ENCODE measurements at places on chromosomes 2 and 18. TPM values are rescaled to one million over a fixed set of nuclear protein-coding genes. Genes with fewer than 3 reads are reported as not detected.

GRCh38 chr2:61055557-61055956, 10.1 kb upstream of the SANBR start:
- DNase-seq = no peak

GRCh38 chr2:167240671-167241070, 352.4 kb downstream of the XIRP2 start:
- DNase-seq = no peak

GRCh38 chr2:145070703-145071102, 550.8 kb upstream of the ZEB2 start:
- DNase-seq = no peak

DNA sequence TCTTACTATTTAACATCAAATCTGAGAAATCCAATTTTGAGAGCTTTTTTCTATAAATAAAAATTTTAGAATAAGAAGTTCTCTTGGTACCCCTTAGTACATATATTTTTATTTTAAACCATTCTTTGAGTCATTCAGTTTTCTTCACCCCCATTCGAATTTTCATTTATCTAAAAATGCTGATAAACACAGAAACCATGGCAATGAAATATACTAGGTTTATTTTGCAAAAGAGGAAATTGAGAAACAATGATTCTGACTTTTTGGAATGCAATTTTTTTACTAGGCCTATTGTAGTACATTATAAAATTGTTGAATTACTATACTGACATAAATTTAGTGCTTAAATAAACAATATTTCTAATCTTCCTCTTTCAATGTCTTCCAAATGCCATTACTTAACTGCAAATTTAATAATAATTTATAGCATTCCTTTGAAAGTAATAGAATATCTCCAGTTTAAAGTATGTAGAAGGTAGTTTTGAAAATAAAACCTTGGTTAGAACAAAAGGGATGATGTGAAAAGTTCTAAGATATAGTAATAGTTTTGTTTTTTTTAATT, 46.3 kb downstream of the TANK start:
- DNase-seq = no peak

- DNase-seq = no peak
These were observed 339.0 kb upstream of the ETAA1 start for GRCh38 chr2:67057901-67058703.

DNA sequence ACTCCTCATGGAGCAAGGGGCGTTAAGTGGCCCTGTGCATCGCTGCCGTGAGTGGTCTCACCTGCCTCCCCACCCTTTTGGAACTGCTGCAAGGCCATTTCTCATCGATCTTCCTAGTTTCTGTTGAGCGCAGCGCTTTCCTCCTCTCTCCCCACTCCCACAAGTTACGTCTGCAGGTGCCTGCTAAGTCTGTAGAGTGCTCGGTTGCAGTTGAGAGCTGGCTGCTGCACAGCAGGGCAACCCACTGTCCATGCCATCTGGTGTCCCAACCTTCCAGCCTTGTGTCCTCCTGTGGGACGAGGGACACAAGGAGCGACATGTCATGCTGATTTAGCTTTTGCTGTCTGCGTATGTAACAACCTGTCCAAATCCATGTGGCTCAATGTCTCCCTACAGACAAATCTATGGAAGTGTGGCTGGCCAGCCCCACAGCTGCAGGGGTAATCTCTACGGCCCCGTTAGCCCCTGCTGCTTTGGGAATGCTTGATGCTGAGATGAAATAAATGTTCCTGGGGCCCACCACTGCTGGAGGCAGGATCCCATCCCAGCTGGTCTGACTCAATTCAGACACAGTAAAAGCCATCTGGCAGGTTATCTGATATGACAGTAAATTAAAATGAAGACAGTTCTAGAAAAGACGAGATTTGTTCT, 68.1 kb upstream of the TCF7L1 start:
- no peak for DNase-seq

DNA sequence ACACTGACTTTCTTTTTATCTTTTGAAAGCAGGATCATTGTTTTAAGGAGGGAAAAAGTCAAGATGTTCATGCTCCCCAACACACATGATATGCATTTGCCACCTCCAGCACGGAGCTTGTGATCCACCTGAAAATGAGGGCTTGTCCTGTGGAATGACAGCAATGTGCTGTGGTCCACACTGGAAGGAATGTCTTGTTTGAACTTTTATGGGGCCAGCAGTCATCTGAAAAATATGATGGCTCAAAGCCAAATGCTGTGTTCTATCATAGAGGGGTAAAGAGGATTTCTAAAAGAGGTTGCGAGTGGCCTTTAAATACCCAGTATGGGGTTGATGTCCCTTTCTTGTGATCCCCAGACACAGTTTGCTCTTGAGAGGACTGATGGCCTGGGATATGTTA, 226.5 kb upstream of the SPRED2 start:
- DNase-seq = no peak

- no peak for DNase-seq
These were observed 177.6 kb upstream of the SESTD1 start for GRCh38 chr2:179442206-179442605.

DNA sequence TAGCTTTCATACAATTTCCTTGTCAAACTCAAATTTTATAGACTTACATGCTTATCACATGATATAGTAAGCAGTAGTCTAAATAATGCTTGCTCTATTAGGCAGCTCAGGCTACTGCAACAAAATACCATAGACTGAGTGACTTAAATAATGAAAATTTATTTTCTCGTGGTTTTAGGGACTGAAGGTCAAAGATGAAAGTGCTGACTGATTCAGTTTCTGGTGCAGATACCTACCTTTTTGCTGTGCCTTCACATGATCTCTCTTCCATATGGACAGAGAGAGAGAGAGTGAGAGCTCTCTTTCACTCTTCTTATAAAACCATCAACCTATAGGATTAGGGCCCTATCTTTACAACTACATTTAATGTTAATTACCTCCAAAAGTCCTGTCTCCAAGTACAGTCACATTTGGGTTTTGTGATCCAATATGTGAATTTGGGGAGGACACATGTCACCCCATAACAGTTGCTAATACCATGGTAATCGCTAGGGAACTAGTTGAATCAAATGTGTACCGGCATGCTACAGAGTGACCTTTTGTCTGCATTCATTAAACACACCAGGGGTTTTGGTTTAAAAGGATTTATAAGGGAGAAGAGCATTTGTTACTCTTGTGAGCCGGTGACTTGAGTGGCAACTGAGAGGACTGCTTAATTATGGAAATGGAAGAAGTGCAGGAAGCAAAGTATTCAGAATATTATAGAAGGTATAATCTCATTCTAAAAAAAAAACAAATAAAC, 723.4 kb upstream of the LRRTM4 start:
- DNase-seq = no peak

DNA sequence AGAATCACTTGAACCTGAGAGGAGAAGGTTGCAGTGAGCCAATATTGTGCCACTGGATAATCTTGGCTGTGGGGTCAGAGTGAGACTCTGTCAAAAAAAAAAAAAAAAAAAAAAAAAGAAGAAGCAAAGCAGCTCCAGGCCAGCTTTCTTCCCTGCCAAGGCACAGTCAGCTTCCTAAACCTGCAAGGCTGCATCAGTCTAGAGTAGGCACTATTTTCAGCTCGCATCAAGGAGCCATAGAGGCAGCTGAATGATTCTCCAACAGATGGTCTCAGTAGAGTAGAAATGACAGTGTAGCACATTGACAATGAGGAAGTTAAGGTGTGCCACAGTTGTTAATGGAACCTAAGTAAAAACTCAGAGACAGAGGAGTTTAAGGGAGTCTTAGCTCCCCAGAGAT, 35.6 kb downstream of the BMP10 start:
- no peak for DNase-seq

- no peak for DNase-seq
These were observed 2.1 kb upstream of the MOCOS start for GRCh38 chr18:36185157-36185556.

DNA sequence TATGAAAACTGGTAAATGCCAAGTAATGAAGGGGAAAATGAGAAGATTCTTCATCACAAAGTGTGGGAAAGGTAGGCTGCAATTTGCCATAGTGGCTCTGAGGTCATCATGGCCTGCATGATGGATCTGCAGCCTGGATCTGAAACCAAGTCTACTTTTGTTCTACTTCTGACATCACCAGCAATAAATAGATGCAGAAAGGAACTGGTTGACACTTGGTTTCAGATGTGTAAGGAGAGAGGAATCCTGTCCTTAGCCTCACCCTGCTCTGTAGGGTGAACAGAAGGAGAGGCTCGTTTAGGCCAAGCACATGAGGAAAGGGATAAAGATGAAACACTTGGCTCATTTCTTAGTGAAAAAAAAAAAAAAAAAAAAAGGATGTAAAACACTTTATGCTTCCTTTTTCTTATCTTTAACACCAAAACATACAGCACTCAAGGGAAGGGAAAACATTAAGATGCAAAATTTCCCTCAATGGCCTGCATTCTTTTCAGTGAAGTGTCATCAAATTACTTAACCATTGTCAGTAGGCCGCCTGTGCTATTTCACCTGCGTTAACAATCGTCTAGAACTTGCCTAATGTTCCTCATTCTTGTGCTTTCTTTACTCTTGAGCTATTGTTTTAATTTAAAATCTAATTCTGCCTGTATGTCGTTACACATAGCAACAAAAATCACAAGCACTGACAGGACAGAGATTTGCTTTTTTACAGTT, 3.9 kb downstream of the NEB start:
- no peak for DNase-seq

- no peak for DNase-seq
These were observed 1074.8 kb upstream of the CDH2 start for GRCh38 chr18:29251681-29252080.

- DNase-seq = no peak
These were observed 100.4 kb upstream of the CD226 start for GRCh38 chr18:70047931-70048603.

- DNase-seq = no peak
These were observed 1973.4 kb downstream of the SUCLG1 start for GRCh38 chr2:82485701-82486100.

DNA sequence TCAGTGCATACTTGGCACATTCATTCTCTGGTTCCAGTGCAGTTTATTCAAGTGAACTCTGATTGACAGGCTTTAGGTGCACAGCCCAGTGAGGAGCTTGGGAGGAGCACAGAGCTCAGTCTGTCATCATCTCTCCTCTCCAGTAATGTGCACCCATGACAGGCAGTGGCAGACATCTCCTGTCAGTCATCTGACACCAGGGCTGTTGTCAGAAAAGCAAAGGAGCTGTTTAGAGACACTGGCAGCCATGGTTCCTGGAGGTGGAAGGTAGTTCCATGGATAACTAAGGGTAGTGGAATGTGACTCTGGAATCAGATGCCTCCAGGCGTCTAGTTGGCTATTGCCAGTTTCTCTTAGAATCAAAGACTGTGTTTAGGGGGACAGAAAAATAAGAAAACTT, 308.8 kb downstream of the DCDC2C start:
- no peak for DNase-seq

- no peak for DNase-seq
These were observed 19.1 kb upstream of the ACMSD start for GRCh38 chr2:134819334-134819733.

- DNase-seq = no peak
These were observed 38.2 kb downstream of the TFCP2L1 start for GRCh38 chr2:121246704-121247255.

DNA sequence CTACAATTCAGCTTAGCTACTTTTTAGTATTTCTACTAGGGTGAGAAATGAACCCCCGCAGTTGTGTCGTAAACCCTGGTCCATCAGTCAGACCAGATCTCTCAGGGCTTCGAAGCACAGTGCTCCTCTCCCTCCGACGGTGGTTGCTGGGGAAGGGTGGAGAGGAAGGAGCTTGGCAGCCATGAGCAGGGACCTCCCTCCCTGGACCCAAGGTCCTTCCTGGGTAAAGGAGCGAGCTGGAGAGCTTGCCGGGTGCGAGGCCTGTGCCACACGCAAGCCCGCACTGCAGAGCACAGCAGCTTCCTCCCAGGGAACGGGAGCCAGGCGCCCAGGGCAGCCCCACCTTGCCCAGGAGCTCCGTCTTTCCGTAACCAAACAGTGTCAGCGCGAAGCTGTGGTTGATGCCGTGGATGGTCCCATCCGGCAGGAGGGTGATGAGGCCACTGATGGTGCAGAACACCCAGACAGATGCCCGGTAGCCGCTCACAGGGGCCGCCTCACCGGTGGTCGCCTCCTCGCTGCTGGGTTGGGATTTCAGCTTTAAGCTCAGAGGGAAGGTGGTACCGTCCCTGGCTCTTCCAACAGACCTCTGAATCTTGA, 12.5 kb downstream of the PASK start:
- no peak for DNase-seq

GRCh38 chr2:140247451-140248195, 1467.4 kb upstream of the NXPH2 start:
- DNase-seq = no peak

GRCh38 chr2:173750353-173750801, 214.8 kb downstream of the SP3 start:
- DNase-seq = no peak

DNA sequence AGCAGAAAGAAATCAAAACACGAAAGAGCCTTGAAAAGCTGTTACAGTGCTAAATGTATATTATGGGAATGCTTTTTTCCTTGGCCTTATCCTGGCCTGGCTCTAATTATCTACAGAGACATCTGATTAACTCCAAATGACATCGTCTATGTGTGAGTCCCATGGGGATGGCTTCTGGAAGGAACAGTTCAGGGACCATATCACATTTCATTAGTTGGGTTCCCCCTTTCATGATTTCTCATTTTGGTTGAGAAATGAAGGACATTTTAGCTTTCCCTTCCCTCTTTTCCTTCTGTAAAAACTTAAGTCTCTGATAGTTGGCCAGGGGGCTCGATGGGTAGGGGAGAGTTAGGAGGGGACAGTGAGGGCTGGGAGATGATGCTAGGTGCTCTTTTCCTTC, 116.7 kb downstream of the PRKCE start:
- DNase-seq = no peak

DNA sequence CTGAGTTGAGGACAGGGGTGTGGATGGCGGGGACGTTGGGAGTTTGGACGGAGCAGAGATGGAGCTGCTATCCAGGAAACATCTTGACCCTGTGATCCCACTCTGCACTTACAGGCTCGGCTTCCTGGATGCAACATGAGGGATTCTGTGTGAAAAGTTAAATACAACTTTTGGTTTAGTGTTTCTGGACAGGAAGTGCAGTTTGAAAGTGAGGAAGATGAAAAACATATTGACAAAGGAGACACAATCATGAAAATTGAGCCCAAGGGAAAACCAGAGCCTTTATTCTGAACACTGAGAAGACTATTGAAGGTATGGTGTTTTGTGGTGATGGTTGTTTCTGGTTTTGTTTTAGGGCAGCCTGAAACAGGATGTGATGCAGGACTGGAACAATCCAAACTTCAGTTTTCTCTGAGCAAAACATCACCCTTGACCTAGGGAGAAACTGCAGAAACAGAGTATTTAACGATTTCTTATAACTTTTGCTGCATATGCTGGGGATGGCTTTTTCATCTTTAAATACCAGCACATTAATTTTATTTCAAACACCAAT, 76.5 kb upstream of the RFX8 start:
- DNase-seq = no peak

Gene SCN7A
- 22.3 TPM for total RNA-seq

Gene ATP5F1A
- 1,743 TPM for total RNA-seq

Gene SP110
- 10.5 TPM for total RNA-seq

Gene SLC9A4
- not detected for total RNA-seq

Gene UGT1A3
- not detected for total RNA-seq

Gene MATN3
- total RNA-seq = 0.22 TPM

Gene EFEMP1
- total RNA-seq = 72.3 TPM

Gene SLC14A1
- 22.1 TPM for total RNA-seq

Gene SCYGR4
- total RNA-seq = not detected

Gene TTC27
- 7.5 TPM for total RNA-seq

Gene EVX2
- total RNA-seq = not detected

Gene UCN
- 1.5 TPM for total RNA-seq
